8988T (cell line): ENCODE measurements at places on chromosomes 5 and 9.

- no peak for DNase-seq
Measured at GRCh38 chr5:157025093-157025698, 33.7 kb downstream of the HAVCR1 start.

- DNase-seq: no peak
Measured at GRCh38 chr5:55227664-55228430, 732 bp upstream of the MCIDAS start.

- no peak for DNase-seq
Measured at GRCh38 chr5:16437977-16438376, 27.6 kb downstream of the ZNF622 start.

- no peak for DNase-seq
Measured at GRCh38 chr9:33414889-33415500, 12.6 kb upstream of the AQP7 start.
